ENCODE measurements at places on chromosomes 1 and 21.

DNA sequence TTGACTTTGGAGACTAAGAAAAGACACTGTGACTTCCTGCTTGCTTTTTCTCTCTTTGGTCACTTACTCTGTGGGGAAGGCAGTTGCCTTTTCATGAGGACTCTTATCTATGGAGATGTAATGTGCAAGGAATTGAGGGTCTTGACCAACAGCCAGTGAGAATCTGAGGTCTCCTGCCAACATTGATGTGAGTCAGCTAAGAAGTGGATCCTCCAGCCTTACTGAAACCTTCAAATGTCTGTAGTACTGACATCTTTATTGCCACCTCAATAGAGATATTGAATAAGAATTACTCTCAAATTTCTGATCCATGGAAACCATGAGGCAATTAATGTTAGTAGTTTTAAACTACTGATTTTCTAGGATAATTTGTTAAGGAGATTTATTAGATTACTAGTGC lies 598.4 kb downstream of the ADGRL2 start:
- no peak for DNase-seq

DNA sequence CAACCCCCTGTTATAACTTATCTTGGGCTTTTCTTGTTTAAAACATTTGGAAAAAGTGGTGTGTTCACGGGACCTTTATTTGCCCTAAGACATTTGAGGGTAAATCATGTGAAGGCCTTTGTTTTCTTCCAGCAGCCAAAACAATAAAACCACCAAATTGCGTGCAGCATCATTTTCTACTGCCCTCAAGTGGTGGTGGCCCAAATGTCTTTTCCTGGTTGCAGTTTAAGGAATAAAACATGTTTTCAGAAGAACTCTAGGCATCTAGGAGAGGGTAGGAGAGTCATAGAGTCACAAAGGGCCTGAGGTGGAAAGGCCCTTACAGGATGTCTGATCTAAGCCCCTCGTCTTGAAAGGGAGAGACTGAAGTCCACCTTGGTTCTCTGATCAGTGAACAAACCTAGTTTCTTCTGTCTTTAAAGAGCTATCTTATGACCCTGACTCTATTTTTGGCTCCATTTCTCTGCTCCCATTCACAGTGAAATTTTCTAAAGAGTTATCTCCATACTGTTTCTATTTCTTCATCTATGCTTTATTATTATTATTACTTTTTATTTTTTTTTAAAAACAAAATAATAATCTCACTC lies 16.0 kb upstream of the EPS15 start:
- DNase-seq, result no peak

DNA sequence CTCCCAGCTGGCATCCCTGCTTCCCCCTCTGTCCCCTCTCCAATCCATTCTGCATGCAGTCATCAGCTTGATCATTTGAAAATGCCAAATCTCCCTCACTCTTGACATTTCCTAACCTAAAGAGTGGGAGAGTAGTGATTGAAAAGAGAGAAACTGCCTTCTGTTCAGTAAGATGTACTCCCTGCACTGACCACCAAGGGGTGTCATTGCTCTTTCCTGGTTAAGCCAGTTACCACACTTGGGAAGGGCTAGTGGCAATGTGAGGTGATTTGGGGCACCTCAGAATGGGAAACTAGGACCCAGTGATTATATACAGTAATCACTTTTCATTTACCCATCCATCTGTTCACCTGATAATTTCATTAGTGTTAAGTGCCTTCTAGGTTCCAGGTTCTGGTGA lies 6.9 kb upstream of the TMEM269 start:
- no peak for DNase-seq

DNA sequence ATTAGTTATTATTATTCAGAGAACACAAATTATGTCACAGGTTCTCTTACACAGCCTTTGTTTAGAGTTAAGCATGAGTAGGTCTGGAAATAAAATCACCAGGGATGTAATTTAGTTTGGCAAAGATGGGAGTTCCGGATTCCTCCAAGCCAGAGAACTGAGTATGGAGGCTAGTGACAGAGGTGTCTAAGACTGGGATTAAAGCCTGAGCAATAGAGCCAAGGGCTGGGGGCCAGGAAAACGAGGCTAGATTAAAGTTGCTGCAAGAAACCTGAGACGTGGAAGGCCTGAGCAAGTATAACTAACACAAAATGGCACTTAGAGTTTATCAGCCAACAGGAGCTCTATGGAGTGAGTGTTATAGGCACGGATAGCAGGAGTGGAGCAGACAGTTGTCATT lies 381.6 kb downstream of the SRGAP2C start:
- no peak for DNase-seq

DNA sequence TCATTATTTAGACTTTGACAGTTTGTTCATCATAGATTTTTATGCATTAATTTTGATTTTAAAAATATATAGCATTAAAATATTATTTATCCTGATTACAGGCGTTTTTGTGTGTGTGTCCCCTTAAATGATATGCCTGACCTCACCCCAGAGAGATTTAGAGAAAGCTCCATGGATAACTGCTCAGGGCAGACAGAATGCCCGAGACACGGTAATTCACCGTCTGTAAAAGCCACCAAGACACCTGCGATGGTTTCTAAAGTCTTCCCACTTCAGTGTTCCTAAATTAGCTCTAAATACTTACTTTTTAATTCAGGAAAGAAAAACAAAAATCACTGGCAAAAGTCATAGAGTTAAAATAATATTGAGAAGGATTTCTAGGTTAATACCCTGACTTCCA lies 350.6 kb upstream of the RUNX1 start:
- no peak for DNase-seq

- no peak for DNase-seq
Measured at GRCh38 chr1:229940684-229941083, 126.4 kb upstream of the GALNT2 start.

- peak; percentile 11 for DNase-seq
Measured at GRCh38 chr1:225427235-225428067, at the start of gene LBR. TSS of gene LBR (minus strand) at chr1:225428038. CDS start at chr1:225424075, 3,963 bp downstream.

GRCh38 chr1:172609528-172609927 lies 49.4 kb upstream of the FASLG start:
- DNase-seq, result no peak

GRCh38 chr1:8539683-8540082 lies 221.8 kb downstream of the SLC45A1 start:
- DNase-seq, result no peak

DNA sequence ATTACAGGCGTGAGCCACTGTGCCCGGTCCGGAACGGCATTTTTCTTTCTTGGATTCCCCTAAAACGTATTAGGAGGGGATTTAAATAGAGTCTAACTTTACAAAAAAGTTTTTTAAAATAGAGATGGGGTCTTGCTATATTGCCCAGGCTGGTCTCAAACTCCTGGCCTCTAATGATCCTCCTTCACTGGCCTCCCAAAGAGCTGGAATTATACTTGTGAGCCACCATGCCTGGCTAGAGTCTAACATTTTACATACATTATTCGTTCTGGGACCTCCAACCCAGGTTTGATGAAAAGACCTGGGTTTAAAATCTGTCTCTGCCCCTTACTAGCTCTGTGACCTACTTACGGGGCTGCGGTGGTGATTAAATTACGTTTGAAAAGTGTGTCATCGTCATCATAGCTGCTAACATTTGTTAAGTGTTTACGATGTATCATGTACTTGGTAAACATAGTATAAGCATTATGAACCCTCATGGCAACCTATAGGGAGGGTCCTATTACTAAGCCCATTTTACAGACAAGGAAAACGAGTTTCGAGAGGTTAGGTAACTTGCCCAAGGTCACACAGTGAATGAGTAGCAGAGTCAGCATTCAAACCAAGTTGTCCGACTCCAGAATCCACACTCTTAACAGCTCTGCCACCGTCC lies 24.5 kb downstream of the PLEKHM2 start:
- DNase-seq, result no peak

DNA sequence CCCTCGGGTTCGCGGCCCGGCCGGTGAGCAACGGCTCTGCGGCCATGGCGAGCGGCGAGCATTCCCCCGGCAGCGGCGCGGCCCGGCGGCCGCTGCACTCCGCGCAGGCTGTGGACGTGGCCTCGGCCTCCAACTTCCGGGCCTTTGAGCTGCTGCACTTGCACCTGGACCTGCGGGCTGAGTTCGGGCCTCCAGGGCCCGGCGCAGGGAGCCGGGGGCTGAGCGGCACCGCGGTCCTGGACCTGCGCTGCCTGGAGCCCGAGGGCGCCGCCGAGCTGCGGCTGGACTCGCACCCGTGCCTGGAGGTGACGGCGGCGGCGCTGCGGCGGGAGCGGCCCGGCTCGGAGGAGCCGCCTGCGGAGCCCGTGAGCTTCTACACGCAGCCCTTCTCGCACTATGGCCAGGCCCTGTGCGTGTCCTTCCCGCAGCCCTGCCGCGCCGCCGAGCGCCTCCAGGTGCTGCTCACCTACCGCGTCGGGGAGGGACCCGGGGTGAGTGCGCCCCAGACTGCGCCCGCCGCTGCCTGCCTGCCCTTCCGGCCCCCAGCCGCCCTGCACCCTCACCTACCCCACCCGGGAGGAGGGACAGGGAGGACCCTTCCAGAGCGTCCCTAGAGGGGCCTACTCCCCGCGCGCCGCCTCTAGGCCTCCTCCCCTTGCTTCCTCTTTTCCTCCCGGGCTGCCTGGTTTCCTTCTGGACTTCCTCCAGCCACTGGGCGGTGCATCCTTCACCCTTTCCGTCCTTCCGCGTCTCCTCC lies at the start of gene RNPEP:
RNPEP (plus strand) TSS at position 26 of the 757 bp plus-strand sequence; CDS start at position 45, 19 bp downstream.
- no peak for DNase-seq

DNA sequence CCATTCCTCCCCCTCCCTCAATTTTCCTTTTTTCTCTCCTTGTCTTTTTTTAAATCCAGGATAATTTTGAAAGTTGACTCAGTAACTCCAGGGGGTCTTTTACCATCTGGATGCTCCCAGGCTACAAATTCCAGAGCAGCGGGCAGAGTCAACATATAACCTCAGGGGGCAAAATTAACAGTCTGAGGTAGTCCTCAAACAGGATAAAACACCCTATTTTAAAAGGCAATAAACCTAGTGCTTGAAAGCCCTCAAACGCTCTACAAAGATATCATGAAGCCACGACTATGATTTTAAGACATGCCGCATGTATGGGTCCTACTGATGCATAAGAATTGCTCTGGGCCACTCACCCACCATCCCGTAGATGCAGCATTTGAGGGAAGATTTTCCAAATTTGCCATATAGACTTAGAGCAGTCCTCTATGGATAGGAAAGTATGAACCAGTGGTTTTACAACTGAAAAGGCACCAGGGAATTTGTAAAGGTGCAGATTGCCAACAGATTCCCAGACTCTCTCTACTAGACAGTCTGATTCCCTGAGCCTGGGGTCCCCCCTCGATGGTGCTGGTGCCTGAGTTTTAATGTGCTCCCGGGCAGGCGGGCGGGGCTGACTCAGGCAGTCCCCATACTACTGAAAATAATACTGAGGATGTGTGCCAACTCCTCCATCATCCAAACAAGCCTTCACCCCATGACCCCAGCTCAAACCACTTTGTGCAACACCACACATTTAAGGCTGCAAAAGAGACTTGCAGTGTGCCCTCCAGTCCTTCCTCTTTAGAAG lies 37.2 kb downstream of the PTPN14 start:
- no peak for DNase-seq

- DNase-seq, result no peak
Measured at GRCh38 chr1:21496886-21497285, 12.3 kb upstream of the ALPL start.

DNA sequence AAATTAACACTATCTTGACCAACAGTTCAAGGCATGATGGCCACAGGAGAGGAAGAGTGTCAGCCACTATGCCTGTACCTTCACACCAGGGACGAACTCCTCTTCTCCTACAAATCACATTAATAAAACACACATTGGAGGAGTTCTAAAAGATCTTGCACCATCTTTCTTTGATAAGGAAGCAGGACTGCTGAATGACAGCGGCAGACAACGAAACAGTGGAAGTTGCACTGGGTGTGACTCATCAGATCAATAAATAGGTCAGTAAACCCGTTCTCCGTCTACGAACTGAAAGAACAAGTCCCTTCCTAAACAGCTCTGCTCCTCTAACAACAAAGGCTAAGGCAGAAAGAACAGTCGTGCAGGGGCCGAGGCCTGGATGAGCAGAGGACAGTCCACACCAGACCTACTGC lies 23.1 kb downstream of the UBE2G2 start:
- no peak for DNase-seq

GRCh38 chr1:215667761-215668160 lies 100.7 kb downstream of the KCTD3 start:
- DNase-seq, result no peak

- no peak for DNase-seq
Measured at GRCh38 chr1:228941666-228942065, 206.4 kb downstream of the RHOU start.

- DNase-seq, result no peak
Measured at GRCh38 chr1:6208723-6209660, 3.1 kb downstream of the RNF207 start.

- DNase-seq, result no peak
Measured at GRCh38 chr1:37362594-37363385, 111.6 kb upstream of the ZC3H12A start.

DNA sequence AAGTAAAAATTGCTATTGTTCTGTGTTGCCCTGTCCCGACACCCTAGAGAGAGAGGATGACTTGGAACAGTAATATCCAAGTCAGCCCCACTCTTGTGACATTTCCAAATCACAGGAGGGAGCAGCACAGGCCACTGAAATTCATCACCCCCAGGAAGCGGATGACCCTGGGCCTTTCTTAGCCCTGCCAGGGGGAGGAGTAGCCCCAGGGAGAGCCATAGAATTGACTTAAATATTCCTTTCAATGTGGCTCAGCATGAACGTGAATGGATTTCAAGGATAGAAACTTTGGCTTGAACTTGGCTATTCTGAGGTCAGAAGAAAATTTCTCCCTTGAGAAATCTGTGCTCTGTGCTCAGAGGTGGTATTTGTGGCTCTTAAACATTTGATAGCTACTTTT lies 80.6 kb downstream of the CENPF start:
- no peak for DNase-seq

Measured in stimulated activated CD8-positive, alpha-beta memory T cell treated with anti-CD3 and anti-CD28 coated beads, Interleukin-12 subunit alpha, Interleukin-12 subunit beta, amount 100 ng/mL, for 1 hour (primary cell).